ENCODE measurements at places on chromosomes 12 and 14.

DNA sequence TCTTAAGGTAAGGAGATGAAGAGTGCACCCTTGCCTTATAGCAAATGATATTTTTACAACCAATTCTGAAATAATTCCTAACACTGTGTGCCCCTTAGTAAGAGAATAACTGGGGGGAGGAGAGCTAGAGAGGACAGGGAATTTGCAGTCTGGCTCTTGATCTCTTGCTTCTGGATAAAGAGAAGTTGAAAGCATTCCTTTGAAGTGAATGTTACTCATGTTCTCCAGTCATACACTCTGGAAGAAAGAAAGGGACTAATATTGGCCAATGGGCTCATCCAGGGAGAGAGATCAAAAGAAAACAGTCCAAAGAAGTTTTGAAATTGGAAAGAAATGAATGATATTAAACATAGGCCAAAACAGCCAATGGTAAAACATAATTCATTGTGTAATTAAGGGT lies 25.3 kb downstream of the C12orf75 start:
- no peak for DNase-seq

DNA sequence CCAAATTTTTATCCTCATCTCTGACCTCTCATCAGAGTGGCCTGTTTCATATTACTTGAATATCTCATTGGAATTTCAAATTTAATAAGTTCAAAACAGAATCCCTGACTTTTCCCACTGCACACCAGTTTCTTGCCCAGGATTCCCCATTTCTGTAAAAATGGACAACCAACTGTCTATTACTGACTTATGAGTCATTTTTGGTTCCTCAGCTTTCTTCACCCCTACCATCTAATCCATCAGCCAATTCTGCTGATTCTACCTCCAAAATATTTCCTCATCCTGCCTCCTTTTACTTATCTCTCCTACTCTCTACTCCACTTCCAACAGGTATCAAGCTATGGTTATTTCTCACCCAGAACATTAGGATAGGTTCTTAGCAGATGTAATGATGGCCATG lies 44.2 kb downstream of the TMX1 start:
- DNase-seq = no peak

DNA sequence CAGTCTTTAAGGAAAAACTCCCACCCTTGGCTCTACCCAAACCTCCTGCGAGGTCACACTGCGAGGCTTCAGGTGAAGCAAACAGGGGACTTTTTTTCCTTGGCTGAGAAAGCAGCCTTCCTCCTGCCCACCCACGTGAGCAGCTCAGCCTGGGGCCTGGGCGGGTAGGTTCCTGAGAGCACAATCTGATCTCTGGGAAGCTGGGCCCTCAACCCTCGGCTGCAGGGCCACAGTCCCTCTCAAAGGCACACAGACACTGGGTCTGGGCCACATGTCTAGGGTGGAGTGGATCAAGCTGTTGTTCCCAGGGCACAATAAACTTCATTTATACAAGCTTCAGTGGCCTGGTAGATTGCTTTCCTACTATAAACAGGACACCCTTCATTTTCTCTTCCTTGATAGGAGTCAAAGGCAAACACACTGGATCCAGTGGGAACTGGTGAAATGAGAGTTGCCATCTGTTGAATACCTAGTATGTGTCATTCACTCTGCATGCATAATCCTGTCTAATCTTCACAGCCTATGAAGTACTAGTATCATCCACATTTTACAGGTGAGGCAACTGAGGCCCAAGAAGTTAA lies 41.3 kb upstream of the PNMA1 start:
- DNase-seq = no peak

DNA sequence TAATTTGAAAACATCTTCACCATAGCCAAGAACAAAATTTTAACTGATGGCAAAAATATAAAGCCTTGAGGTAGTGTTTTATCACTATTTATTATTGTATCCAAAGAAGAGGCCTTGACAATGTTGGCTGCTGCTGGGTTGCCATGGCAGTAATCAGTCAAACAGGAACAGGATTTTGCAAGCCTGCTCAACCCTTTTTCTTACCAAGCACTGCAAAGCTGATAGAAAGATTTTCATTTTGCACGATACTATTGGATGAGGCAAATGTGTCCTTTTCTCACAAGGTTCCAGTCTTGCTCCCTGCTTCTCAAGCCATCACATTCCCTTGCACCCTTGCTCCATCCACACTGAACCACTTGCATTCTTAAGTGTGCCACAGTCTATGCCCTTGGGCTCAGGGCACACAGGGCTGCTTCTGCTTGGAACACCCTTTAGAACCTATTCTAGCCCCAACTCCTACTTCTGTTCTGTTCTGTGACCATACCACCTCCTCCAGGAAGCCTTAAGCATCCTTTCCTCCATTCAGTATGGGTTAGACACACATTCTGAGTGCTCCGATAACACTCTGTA lies 76.5 kb upstream of the AMIGO2 start:
- DNase-seq = no peak

DNA sequence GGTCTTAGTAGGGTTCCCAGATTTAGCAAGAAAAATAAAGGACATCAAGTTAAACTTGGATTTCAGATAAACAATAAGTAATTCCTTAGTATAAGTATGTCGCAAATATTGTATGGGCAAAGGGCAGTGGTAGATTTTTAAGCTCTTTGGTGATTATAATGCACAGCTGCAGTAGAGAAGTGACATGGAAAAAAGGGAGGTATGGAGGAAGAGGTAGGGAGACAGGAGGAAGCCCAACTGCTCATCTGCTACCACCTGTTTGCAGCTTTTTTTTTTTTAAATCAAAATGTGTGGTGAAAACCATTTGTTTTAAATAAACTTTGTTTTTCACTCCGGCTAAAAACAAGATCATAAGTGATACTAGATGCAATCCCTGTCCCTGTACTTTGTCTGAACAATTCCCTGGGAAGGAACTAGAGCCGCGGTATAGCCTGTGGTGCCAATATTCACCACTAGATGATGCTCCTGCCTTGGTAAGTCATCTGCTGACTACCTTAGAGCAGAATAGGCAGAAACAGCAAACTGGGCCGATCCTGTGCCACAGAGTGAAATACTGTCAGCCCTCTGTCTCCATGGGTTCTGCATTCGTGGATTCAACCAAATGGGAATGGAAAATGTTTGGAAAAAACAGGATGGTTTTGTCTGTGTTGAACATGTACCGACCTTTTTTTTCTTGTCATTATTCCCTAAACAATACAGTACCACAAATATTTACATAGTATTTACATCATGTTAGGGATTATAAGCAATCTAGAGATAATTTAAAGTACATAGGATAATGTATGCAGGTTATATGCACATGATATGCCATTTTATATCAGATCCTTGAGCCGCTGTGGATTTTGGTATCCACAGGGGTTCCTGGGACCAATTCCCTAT lies 62.4 kb upstream of the PLBD1 start:
- DNase-seq = peak; percentile 52

DNA sequence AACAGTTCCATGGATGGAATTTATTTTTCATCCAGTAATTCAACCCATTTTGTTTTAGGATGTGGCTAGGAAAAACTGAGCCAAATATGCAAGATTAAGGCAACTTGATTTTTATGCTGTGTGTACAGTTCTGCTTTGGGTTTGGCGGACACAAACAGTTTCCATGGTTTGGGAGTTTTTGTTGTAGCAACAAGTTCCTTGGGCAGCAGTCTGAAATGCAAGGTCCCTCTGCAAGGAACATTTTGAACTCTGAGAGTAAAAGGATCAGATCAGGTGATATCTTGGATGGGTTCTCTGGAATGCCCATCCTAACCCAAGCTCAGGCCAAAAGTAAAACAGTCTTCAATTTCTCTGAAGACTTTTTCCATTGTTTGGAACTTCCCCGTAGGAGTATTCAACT lies 161.2 kb downstream of the TMX1 start:
- no peak for DNase-seq

DNA sequence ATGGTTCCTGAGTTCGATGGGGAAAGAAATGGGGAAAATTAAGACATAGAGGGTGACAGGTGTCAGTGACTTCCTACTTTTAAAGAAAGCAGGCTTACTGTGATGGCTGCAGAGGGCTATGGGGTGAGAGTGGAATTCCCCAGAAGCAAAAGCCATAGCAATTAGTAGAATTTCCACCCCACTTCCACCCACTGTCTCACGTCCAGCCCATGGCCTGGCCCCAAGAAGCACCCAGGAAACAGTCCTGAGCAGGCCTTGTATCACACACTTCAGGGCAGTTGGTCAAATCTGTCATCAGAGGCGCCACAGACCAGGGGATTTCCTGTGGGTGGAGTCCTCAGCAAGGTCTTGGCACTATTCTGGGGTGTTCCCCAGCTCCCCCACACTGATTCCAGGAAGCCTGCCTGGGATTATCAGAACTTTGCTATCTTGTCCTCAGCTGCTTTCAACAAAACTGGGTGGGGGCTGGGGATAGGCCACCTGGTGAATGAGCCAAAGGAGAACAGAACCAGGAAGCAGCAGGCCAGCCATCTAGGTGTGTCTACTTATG lies 120.1 kb upstream of the CCND2 start:
- peak; percentile 95 for DNase-seq

GRCh38 chr12:33180918-33181317 lies 258.7 kb downstream of the SYT10 start:
- DNase-seq = no peak

GRCh38 chr12:75823475-75823874 lies 208.1 kb downstream of the PHLDA1 start:
- DNase-seq = no peak

- DNase-seq = no peak
Observed at GRCh38 chr14:69037790-69038454, 58.8 kb upstream of the ACTN1 start.

GRCh38 chr12:81610955-81611889 lies 147.9 kb downstream of the PPFIA2 start:
- no peak for DNase-seq

DNA sequence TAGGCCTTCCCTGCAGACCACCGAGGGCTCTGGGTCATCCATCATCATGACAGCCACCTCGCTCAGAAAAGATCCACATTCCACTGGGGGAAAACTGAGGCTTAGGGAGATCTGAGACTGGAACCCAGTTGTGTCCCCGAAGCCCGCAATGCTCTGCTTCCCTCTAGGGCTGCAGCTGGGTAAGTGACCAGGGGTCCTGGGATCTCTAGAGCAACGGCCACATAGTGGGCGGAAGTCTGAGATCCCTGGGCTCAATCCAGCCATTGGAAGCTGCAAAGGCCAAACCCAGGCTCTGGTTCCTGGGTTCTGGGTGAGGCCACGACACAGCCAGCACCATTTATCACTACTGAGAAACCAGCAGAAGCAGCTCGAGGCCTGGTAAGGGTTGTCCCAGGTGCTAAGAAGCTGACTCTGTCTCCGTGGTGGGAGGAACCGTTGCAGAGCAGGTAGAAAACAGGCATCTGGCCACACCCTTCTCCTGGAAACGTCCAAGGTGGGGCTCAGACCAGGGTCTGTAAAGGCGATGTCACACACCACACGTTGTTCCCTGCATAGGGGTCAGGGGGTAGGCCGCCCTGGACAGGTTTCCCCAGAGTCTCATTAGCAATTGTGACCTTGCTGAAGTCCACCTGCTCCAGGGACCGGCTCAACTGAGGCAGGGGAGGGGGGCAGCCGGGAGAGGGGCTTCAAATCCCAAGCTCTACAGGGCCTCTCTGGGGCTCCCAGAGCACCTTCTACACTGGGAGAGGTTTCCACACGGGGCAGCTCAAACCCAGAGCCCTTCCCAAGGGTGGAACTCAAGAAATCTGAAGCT lies 38.6 kb downstream of the BCL11B start:
- no peak for DNase-seq

DNA sequence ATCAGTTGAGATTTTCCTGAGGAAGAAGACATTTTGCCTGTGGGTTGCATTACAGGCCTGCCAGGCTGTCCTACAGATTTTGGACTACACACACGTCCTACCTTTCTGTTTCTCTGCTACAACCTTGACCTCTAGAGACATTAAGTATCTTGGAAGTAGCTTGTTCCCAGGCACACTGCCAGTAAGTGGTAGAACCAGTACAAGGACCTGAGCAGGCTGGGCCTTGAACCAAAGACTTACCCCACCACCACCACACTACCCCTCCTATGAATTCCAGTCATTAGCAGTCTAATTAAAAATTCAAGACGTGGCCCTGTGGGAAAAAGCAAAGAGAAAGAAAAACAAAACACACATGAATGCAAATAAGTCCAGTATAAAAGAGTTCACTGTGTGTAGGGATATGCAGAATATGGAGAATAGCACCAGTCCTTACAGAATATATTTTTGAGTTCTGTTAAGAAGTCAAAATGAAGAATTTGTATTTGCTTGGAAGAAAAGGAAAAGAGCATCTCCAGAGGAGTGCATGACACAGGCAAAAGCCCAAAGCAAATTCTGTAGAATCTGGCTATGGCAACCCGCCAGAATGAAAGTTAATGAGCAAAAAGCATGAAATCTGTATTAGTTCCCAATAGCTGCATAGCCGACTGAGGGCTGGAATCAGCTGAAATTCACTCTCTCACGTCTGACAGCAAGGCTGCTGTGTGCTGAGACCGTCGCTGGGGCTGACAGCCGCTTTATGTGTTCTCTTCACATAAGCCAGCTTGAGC lies 74.3 kb upstream of the ST8SIA1 start:
- DNase-seq = no peak

GRCh38 chr12:38607295-38607694 lies 290.7 kb downstream of the ALG10B start:
- no peak for DNase-seq

DNA sequence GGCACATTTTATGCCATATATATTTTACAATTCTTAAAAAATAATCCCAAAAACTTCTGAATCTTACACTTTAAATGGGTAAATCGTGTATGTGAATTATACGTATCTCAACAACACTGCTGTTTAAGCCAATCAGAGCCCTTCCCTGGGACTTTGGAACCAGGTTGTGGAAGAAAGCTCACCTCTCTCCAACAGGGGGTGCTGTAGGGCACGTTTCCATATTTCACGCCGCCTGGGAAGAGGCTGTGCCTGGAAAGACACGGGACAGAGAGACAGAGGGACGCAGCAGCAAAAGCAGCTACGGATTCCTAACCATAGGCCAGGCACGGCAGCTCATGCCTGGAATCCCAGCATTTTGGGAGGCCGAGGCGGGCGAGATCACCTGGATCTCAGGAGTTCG lies 29.4 kb upstream of the FBRSL1 start:
- no peak for DNase-seq

DNA sequence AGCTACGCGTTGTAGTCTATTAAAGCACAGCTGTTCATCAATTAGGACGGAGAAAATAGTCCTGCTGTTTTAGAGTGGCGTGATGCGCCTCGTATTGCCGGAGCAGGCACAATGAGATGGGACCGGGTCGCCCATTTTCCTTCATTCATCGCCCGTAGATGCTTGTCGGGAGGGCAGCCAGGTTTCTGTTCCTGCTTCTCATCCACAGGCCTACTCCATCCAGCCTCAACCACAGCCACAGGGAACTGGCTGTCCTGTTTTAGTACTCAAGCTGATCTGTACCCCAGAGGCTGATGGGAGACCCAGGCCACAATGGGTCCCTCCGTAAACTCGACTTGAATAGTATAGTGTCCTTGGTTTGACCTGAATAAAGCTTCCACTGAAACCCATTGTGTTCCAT lies 264.0 kb downstream of the VRK1 start:
- DNase-seq = no peak

DNA sequence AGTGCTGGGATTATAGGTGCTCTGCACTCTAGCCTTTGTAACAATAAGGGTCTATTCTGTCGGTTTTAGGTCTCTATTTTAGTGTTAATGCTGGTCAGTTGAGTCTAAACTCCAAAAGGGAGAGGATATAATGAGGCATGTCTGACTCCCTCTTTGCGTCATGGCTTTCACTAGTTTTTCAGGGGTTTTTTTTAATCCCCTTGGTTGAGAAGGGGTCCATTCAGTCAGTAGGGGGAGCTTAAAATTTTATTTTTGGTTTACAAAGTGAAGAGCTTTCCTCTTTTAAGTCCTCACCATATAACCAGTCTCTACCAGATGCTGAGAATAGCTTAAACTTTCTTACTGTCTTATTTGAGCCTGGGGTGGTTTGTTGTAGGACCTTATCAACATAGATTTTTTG lies 106.9 kb downstream of the PRKCH start:
- DNase-seq = no peak
